ENCODE measurements at places on chromosomes 7 and 10.
A peak's percentile ranks its signal among the peaks of the same experiment; 100 is the strongest.

DNA sequence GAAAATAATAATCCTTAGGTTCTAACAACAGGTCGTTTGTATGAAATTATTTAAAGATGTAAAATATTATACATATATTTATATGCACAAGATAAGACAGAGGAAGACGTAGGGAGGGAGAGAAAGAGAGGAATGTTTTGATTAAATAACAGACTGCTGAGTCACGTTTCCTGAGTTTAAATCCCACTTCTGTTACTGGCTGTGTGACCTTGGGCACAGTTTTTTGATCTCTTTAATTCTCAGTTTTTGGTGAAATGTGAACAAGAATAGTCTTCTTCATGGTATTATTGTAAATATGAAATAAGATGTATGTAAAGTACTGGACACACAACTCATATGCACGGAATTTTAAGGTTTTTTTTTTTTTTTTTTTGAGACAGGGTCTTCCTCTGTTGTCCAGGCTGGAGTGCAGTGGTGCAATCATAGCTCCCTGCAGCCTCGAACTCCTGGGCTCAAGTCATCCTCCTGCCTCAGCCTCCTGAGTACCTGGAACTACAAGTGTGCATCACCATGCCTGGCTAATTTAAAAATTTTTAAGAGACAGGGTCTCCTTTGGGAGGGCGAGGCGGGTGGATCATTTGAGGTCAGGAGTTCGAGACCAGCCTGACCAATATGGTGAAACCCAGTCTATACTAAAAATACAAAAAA lies 42.6 kb downstream of the BAMBI start:
- peak; percentile 49 for DNase-seq

DNA sequence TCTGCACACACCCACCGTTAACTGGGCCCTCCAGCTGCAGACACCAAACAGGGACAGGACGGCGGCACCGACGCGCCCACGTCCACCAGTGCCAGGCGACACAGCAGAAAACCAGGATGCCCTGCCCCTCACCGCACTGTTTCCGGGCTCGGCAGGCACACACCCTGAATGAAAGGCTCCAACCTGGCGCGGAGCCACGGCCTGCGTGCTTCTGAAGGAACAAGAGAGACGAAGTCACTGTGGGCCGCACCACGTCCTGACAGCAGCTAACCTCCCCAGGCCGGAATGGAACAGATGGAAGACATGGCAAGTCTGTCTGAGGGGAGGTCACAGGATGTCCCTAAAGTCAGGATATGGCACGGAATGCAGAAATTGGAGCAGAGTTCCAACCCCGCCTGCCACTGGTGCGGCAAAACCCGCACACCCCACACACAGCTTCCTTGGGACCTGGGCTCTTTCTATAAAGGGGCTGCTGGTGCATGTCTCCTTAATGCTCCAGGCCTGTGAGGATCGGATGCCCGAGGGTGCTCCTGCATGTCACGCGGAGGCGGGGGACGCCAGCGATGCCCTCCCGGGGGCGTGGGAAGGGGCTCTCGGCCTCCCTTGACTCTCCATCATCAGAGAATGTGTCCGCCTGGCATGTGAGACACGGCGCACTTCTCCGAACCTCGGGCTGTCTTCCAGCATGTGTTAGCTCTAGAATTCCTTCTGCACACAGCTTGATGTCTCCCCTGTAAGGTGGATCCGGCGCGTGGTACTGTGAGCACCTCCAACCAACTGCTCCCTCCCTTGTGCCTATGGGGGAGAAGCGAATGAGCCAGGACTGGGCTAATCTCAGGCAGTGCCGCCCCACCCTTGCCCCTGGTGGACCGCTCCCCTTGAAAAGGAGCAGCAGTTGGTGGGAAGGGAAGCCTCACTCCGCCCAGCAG lies 3.9 kb upstream of the GPER1 start:
- DNase-seq: no peak

GRCh38 chr7:37441816-37442215 lies 6.8 kb downstream of the ELMO1 start:
- DNase-seq: no peak

GRCh38 chr10:54133203-54133602 lies 667.8 kb downstream of the PCDH15 start:
- DNase-seq: no peak

DNA sequence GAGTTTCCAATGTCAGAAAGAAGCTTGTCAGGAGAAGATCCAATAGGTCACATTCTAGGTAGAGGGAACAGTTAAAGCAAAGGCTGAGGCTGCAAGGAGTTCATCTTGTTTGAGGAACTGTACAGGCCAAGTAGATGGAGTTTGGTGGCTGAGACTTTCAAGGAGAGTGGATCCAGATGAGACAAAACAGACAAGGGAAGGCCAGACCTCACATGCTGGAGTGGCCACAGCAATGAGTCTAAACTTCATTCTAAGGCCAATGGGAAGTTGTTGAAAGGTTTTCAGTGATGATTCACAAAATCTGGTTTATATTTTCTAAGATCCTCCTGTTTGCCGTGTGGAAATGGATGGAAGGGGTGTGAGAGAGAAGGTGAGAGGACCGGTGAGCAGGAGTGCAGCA lies 40.0 kb downstream of the EPDR1 start:
- DNase-seq: no peak
